OCI-M1 (cell line): ENCODE measurements at places on chromosomes 4 and X.
A peak's percentile ranks its signal among the peaks of the same experiment; 100 is the strongest.

DNA sequence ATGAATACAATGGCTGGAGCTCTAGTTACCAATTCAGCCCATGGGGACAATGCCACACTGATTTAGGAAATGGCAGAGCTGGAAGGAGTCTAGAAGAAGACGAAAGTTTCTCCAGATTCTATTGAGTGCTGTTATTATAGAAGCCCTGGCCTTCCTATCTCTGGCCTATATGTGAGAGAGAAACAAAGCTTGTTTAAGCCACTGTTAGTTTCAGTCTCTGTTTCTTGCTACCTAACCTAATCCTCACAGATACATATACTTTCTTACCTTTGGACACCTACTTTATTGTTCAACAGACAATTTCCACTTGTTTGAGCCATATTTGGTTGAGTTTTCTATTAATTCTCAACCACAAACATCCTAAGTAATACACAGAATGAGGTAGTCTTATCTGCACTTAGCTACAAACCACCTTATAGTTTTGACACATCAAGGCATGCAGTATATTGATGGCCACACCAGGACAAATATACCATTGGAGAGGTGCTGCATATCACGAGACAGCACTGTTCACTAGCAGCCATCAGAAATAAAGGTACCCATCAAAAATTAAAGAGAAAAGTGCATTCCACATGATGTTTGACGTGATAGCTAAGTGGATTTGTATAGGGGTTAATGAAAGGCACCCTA lies 190.2 kb downstream of the SMIM20 start:
- no peak for DNase-seq

DNA sequence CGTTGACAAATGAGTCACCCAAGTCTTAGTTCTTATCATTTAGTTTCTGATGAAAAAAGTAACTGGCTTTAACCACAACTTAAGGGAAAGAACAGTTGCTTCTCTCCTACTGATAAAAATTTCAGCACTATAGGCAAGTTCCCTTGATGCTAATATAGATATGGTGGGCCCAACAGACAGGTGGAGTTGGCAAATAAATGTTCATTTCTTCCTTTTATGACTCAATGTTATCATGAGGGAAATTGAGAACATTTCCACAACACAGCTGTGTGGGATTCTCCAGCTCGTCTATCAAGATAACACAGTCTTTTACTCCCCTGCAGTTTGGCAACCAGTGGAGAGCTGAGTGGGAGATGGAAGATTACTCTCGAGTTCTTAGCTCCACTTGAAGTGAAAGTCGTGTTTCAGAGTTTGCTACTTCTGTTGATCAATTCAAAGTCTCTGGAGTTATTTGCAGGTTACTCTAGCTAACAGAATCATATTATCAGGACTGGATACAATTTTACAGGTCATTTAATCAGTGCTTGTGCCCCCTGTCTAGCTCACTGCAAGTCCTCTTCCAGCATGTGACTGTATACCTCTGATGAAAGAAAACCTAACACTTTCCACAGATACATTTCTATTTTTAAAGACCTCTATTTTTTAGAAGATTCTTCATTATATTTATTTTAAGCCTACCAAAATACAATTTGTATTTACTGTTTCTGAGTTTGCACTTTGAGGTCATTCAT lies 270.6 kb upstream of the GK2 start:
- peak; percentile 81 for DNase-seq

DNA sequence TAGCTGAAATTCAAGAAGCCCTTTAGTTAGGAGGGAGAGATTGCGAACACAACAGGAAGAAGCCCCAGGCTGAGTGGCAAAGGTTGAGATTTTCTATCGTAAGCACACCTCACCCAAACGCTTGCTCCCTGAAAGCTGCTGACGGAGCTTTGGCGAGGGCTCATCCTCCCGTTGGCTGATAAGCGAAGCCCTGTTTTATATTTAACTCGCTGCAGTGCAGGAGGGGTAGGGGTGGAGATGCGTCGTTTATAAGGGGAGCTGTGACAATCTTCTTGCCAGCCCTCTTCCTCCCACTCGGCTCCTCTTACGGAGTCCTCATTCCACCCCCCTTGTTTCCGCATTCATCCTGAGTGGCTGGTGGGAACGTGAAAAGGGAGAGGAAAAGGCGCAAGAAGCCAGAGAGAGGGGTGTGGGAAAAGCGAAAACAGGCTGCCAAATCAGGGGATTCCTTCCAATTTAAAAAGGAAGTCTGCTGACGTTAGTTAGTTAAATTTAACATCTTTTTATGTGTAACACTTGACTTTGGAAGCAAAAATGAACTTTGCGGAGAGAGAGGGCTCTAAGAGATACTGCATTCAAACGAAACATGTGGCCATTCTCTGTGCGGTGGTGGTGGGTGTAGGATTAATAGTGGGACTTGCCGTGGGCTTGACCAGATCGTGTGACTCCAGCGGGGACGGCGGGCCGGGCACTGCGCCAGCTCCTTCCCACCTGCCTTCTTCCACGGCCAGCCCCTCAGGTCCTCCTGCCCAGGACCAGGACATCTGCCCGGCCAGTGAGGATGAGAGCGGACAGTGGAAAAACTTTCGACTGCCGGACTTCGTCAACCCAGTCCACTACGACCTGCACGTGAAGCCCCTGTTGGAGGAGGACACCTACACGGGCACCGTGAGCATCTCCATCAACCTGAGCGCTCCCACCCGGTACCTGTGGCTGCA lies at the start of gene ENPEP:
Gene ENPEP, plus strand, starts transcription at position 275 of the 938 bp plus-strand sequence. Its CDS starts 260 bp downstream, at position 535.
- no peak for DNase-seq

DNA sequence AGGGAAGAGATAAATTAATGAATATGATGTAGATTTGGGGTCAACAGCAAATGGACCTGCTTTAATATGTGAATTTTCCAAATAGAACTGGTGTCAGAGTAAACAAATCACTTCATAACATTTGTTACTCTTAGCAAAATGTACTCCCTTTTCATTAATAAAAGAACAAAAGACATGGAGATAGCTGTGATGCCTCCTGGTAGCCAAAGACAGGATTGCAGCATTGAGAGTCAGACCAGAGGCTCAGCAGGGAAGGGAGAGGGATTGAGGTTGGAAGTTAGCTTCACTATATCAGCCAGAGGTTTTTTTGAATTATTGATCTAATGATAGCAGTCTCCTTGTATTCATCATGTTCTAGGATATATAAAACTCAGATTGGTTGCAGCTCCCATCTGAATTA lies 17.4 kb upstream of the RAB40A start:
- no peak for DNase-seq

DNA sequence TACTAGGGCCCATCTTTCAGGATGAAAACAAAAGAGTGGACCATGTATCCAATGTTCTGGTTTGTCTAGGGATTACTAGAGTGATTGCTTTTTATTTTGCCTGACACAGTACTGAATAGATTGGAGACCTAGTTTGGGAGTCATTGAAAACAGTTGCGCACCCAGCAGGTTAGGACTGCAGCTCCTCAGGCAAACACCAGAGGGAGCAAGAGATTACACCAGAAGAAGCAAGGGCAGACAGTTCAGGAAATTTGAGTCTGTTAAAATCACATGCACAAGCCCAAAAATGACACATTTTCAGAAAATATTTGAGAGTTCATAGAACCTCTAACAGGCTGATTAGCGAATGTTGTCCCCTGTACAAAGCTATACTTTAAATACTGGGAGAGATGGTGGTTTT lies 55.6 kb downstream of the CYLC1 start:
- DNase-seq = peak; percentile 6

DNA sequence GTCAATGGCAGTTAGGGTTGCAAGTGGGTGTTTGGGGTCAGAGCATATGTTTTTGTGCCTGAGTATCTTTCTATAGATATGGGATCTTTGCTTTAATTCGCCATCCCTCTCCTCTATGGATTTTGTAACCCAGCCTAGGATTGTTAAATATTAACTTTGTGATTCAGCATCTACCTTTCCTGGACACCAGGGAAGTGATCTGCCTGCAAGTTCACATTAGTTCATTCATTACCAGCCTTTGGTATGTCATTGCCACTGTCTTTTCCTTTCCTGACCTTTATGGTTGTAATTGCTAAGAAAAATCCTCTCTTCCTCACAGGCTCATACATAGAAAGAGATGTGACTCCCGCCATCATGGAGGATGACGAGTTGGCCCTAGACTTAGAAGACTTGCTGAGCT lies 73.8 kb downstream of the KIT start:
- DNase-seq = no peak

DNA sequence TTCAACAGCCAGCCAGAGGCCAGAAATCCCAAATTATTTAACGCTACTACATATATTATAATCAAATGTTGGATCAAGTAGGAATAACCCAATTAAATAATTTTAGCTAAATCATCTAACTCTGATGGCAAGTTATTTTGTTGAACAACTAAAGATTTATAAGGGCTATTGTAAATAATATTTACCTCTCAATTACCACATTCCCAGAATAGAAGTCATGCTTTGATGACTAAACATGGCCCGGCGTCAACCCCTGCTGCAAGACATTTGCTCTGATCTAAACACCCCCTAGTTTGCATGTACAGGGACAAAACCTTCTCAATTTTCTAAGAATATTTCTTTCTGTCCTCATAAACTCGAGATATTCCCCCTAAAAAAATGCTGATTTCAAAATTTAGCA lies 14.2 kb downstream of the VEGFC start:
- DNase-seq = no peak

DNA sequence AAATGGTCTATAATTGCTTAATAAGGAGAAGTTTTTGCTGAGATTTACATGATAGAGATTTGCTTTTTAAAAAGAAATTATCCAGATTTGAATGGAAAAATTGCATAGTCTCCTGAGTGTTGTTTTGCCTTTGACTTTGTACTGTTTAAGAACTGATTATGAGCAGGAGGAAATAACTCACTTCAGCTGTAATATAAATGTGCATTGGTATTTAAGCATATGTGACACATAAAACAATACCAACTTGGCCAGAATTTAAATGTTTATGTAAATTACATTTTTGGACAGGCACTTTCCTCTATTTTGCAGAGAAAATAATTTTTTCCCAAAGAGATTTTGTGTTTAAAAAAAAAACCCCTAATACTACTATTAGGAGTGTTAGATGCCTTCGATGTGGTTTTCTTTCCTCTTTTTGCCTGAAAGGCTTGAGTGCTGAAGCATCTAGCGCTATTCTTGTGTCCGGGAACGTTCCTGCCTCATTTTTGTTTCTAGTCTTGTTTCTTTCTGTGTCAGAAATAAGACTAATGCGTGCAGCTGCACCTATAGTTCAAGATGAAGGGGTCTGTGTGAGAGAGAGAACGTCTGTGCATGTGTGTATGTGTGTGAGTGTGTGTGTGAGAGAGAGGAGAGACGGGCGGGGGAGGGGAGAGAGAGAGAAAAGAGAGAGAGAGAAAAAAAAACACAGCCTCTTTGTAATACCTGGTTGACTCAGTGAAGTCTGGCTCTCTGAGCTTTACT lies 60.8 kb downstream of the TBL1X start:
- no peak for DNase-seq
